ENCODE measurements at places on chromosomes 12 and 14.

DNA sequence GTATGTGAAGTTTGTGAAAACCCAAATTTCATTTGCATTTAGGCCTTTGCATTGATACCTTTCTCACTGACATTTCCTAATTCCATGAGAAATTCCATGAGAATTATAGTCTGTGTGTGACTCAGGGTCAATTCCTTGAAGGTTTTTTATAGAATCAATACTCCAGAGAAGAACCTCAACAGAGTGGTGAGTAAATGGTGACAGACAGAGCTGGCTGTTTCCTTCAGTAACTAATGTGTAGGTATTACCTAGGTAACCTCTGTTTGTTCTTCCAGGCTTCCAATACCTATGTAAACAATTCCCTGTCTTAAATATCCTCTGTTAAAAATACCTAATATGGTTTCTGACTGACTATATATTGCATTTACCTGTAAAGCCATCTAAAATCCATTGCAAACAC is 117.0 kb downstream of the TTC8 start:
- DNase-seq: no peak

DNA sequence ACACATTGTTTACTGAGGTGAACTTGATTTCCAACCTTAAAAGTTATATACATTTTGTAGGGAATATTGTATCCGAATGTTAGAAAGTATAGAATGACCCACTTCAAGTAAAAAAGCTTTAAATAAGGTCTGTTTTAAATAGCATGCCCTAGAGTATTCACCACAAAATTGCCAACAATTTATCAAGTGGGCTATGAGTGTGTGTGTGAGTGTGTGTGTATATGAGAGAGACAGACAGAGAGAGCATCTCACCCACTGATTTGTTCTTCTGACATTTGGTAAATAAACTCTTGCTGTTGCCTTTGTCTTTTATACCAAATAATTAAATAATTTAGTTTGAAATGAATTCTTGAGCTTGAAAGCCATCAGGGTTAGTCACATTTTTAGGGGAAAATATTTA is 29.8 kb upstream of the RAP1B start:
- DNase-seq: no peak

DNA sequence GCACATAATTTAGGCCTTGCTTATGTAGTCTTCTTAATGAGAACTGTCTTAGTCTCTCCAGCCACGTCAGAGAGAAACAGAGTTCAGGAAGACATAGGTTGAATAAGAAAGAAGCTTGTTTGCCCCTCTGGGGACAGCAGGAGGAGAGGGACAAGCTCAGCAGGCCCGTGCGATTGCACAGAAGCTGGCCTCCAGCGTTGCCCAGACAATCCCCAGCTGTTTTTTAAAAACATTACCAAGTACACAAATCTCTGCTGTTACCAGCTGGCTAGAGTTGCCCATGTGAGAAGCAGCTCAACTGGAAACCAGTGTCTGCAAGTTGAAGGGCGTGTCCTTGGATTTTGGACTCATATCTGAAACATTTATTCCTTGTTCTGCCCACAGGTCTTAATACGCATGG is 232.6 kb downstream of the EFCAB11 start:
- no peak for DNase-seq

- DNase-seq: no peak
Measured at GRCh38 chr12:85794531-85794930, 41.7 kb downstream of the RASSF9 start.

- DNase-seq: no peak
Measured at GRCh38 chr12:59660148-59660547, 64.3 kb downstream of the SLC16A7 start.

DNA sequence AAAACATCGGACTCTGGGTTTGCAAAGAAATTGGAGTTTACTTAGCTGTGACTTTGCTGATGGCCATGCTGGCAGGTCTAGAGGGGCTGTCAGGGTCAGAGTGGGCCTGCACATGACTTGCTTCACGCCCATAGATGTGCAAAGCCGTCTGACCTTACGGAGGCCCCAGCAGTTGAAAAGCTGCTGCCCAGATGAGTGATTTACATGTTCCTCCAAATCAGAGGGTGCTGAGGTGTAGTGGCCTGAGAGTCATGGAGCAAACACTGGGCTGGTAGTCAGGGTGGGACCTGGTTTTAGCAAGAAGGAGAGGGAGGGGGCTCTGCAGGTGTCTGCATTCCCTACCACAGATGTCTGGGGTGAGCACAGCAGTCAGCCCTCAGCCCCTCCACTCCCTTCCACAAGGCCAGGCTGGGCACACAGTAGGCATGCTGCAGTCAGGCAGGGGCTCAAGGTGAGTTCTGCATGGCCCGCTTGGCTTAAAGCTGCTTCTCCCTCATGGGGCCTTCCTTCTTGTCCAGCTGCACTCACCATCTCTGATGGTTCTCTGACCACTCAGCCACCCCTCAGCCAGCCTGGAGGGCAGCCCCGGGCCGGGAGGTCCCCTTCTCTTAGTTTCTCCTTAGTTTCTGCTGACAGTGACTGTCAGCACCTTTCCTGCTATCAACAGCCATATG is 34.2 kb upstream of the EML1 start:
- no peak for DNase-seq

- no peak for DNase-seq
Measured at GRCh38 chr14:58665773-58666500, 28.2 kb downstream of the DACT1 start.

GRCh38 chr14:102551995-102552705 is 40.3 kb upstream of the RCOR1 start:
- DNase-seq: no peak

DNA sequence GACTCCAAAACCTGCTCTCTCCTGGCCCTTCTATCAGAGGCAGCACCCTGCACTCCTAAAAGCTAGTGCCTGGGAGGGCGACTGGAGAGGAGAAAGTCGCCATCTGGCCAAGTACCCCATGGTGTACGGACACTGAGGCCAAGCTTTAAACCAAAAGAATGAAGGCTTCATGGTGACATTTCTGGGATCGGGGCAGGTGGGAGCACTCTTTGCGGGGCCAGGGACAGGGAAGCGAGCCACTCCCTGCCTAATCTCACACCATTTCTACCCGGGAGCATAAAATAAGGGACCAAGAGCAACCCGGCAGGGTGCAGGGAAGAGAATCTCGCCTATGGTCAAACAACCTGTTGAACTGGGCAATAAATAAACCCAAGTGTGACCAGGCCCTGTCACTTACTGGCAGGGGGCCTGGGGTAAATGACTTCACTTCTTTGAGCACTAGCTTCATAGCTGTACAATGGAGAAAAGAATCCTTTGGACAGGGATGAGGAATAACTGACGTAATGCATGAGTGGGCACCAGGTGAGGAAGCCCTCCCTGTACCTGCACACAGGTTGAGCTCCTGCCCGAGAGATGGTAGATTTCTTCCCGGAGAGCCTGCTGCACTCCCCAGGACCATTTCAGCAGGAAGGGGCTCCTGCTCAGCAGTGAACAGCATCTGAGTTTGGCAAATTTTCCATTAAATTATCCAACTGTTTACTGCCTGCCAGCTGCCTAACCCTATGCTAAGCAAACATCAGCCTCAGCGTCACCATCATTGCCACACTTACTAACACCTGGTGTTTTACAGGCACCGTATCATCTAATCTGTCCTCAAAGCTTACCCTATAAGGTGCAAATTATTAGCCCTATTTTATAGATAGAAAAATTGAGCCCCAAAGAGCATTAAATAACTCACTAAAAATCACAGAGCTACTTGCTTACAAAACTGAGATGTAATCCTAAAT is 2.0 kb downstream of the SERPINA1 start:
- no peak for DNase-seq

- DNase-seq: no peak
Measured at GRCh38 chr12:109540526-109541412, 32.5 kb downstream of the MMAB start.

- no peak for DNase-seq
Measured at GRCh38 chr12:91140026-91140931, 29.0 kb upstream of the LUM start.

DNA sequence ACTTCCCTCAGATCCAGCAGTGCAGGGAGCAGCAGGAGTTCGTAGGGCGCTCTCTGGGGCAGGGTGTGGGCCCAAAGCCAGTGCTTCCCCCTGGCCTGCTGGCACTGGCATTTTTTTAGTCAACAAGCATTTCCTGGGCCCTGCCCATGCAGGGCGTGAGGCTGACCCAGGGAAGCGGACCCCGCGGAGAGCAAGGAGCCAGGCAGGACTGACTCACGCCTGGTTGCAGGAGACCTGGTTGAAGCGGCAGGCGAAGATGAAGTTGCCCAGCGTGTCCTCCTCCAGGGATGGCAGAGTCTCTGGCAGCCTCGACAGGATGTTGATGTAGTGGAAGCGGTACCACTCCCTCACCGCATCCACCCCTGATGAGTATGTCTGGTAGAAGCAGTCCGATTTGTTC is 13.5 kb downstream of the SCNN1A start:
- no peak for DNase-seq

DNA sequence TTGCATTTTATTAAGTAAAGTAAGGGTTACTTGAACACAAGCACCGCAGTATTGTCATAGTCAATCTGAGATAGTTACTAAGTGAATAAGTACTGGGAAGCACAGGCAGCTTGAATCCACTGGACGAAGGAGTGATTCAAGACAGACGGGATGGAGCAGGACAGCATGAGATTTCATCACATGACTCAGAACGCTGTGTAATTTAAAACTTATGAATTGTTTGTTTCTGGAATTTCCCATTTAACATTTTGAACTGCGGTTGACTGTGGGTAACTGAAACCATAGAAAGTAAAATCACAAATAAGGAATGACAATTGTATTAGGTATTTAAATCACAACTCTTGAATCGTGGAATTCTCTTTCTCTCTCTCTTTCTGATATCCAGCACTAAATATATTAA is 1630.4 kb upstream of the SEL1L start:
- DNase-seq: no peak

GRCh38 chr14:91889477-91890211 is 22.3 kb upstream of the TC2N start:
- no peak for DNase-seq

GRCh38 chr12:57693317-57693658 is 644 bp upstream of the OS9 start:
- no peak for DNase-seq

DNA sequence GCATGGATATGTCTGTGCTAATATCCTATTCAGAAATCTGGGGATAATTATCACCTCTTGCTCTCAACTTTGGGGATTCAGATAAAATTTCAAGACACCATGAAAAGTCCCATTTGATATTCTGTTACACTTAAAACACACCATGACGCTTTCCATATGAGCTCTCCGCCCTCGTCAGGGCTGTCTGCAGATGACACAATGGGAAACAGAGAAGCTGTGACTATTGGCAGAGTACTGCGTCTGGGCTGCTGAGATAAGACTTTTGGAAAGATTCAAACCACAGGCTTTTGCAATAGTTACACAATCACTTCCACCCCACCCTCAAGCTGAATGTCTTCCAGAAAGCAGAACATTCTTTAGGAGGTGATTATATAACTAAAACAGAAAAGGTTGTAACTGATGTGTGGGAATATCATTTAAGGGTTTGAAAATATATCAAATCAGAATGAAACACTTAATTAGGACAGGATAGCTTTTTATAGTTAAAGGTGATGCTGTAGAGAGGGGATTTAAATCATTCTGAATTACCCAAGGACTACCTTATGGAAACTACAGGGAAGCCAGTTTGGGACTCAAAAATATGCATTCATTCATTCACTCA is 75.3 kb upstream of the TMPO start:
- DNase-seq: no peak

DNA sequence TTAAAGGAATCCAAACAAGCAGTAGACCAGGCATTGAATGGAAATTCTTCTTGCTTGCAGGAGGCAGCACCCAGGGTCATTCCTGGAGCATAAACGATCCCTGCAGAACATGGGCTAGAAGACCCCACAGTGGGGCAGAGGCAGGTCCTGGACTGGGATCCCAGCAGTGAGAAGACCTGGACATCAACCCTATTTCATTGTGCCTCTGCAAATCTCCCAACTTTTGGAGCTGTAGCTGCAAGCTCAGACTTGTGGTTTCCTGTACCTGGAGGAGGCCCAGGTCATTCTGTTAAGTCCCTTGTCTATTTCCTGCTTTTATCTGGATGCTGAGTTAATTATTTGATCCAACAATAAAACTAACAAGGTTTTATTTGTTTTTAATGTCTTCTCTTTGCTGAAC is 61.7 kb downstream of the CALM1 start:
- DNase-seq: no peak

DNA sequence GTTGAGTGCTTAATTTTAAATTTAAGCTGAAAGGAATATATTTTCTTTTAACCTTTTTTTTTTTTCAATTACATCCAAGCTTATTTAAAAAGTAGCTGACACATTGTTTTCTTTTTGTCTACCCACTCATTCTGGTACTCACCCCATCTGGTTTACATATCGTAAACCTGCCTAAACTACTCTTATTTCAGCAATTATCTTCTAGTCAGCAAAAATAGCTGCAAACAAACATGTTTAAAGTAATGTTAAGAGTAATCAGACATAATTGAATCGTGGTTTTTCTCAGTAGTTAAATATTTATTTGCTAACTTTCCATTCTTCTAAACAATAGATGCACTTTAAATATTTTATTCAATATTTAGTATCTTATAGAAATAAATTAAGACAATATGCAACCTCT is 492.7 kb upstream of the MGAT4C start:
- DNase-seq: no peak

DNA sequence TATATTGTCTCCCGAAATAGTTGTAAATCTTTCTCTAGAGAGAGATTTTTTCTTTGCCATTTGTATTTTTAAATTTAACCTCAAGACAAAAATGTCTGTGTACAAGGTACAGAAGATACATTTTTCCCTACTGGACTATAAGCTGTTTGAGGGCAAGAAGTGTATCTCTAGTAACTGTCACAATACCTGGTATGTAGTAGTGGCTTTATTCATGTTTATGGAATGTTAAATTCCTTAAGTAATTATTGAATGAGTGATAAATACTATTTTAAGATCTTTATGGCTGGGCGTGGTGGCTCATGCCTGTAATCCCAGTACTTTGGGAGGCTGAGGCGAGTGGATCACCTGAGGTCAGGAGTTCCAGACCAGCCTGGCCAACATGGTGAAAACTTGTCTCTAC is 24.4 kb upstream of the CDK17 start:
- no peak for DNase-seq

- DNase-seq: peak; percentile 15
Measured at GRCh38 chr12:123767613-123768012, 5.5 kb downstream of the DNAH10 start.

GRCh38 chr12:7005311-7005710 is 13.0 kb downstream of the LPCAT3 start:
- DNase-seq: no peak

GRCh38 chr14:65332141-65332871 is 80.2 kb upstream of the FUT8 start:
- DNase-seq: no peak

DNA sequence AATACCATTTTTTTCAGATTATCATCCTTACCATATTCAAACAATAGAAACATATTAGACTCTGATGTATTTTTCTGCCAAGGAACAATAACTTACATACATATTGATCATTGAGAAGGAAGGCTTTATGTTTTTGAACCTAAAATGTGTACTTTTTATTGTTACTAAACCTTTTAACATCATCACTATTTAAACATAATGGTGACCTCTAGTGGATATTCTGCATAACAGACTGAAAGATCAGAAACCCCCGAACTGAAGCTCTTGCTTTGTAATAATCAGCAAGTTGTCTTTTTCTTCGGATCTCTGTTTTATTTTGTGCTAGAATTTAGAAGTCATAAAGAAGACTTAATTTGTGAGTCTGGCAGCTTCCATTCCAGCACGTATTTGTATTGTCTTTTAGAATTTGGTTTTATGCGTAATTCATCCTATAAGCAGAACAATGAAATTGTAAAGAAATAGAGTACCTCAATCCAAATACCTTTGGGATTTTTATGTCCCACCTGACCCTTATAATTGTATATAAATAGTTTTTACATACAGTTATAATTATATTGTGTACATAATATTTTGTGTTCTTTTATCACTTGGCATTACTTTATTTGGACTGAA is 125.9 kb upstream of the ATF1 start:
- DNase-seq: no peak
